Kasumi-1 (cell line): ENCODE measurements at places on chromosomes 7 and 10.

- DNase-seq: no peak
Measured at GRCh38 chr10:118311505-118311904, 30.6 kb downstream of the FAM204A start.

- peak; percentile 89 for DNase-seq
Measured at GRCh38 chr7:66099551-66100407, 14.9 kb upstream of the CRCP start.

GRCh38 chr7:29194206-29194593 lies 375 bp upstream of the CHN2 start:
- no peak for DNase-seq

DNA sequence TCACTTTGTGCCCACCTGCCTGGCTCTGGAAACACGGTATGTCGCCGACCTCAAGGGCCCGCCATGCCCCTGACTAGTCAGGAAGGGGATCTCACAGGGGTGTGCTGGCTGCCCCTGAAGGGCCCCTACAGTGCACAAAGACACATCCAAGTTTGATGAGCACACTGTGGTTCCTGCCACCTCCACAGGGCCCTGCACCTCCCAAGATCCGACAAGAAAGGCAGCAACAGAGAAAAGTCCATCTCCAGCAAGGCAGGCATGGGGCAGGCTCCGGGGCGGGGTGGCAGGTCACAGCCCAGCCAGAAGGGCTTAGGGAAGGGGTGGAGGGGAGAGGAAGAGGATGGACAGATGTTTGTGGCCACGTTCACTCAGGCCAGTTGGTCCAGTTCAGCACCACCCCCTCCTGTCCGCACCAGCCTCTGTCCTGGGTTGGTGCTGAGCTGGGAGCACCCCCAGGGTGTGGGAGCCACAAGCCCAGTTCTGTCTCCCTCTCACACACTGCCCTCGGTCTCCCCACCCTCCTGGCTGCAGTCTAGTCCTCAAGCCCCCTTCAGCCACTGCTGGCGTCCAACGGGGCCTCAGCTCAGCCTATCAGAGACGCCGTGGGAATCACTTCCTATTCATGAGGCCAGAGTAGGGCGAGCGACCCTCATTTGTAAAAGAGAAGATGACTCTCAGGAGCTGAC lies 11.5 kb downstream of the DRGX start:
- DNase-seq: no peak

GRCh38 chr7:44693641-44694313 lies 54.9 kb upstream of the ZMIZ2 start:
- no peak for DNase-seq

- peak; percentile 77 for DNase-seq
Measured at GRCh38 chr7:101165075-101165957, at the start of gene VGF. Gene VGF (minus strand): TSS chr7:101165569. CDS start chr7:101164843, 726 bp downstream.

DNA sequence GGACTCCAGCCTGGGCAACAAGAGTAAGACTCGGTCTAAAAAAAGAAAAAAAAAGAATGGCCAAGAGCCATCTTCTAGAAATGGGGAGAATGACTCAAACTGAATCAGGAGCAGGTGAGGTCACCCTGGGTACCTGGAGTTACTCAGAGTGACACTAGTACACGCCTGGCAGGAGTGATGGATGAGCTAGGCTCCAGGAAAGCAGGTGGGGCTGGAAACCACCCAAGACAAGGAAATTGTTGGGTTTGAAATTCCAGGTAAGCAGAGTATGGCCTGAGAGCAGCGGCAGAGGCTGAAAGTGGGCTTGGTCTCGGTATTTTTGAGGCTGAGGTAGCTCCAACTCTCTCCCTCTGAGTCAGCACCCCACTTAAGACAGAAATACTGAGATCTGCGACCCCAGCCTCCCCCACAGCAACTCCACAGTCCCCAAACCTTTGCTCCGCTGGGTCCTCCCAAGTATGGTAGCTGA lies 18.5 kb downstream of the DDIT4 start:
- no peak for DNase-seq

DNA sequence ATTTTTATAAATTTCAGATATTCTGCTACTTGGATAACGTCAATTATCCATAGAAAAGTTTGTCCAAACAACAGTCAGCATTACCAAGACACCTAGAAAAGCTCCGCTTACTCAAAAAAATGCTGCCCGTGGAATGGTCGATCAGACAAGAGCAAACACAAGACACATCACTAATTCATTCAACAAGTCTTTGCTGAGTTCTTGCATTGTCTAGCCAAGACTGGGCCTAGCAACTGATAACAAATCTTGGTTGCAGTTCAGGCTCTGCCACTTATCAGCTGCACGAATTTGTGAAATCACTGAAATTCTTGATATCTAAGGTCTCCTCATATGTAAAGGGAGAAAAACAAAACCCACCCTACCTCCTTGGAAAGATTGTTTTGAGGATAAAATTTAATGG lies 168.3 kb downstream of the AKR1D1 start:
- DNase-seq: no peak

DNA sequence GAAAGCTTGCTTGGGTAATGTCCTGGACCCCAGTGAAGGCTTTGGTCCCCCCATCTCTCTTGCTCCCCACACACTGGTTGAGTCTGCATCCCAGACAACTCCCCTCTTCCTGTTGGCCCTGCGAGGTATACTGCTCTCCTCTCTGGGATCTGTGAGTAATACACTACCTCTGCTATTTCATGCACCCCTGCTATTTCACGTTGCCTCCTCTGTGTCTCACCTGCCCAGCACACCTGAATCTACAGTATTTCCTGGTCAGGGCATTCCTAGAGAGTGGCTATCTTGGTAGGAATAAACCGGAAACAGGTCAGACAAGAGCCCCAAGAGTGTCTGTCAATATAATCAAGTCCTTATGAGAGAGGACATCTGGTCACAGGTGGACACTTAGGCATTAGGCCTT lies 114.3 kb upstream of the ODAD2 start:
- no peak for DNase-seq

GRCh38 chr10:78578929-78579328 lies 489.8 kb upstream of the ZMIZ1 start:
- peak; percentile 44 for DNase-seq
